Chondrocyte (in vitro differentiated cells): ENCODE measurements at places on chromosomes 6 and 20. TPM values are rescaled to one million over a fixed set of nuclear protein-coding genes. Genes with fewer than 3 reads are reported as not detected.

EDN3 gene
- total RNA-seq, result 0.55 to 0.59 TPM in 2 of 3 replicates, not detected in the other

ZFP57 gene
- total RNA-seq, result not detected in 3 replicates

FAM110A gene
- total RNA-seq, result 2.0 to 2.6 TPM (median 2.4 TPM) in 3 replicates

OOEP gene
- total RNA-seq, result not detected in 3 replicates

MUC21 gene
- total RNA-seq, result not detected in 3 replicates

DNA sequence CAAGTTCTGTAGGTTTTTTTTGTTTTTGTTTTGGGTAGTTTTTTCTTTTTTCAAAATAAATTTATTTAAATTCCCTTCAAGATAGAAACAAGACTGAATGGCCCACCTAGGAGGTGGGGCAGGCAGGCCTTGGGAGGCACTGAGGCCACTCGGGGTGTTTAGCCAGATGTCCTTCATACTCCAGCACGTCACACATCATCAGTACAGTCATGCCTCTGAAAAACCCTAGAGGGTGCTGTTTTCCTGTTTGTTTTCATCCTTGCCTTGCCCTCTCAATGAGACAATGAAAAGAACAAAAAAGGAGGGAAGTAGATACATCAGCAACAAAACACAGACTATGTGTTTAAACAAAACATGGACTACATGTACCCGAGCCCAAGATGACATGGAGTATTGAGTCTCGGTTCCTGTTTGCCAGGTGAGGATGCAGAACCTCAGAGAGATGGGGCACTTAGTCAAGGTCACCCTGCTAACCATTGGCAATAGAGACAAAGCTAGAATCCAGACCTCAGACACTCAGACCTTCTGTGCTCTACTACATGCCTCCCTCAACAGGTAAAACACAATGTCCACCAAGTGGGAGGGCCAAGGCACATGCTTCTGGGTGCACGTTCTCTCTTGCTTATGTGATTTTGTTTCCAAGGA lies 26.8 kb upstream of the CLIC5 start:
- no peaks in the 10 kb centered on the region for H3K36me3 ChIP-seq
- DNase-seq, result no peak
- no peaks in the 10 kb centered on the region for H3K27me3 ChIP-seq
- no peak overlapping the region for H3K4me3 ChIP-seq

- DNase-seq, result peak; percentile 28
- peaks cover 2% of the 10 kb centered on the region for H3K27me3 ChIP-seq
- no peak overlapping the region for H3K27ac ChIP-seq
- H3K4me3 ChIP-seq, result no peak overlapping the region
Measured at GRCh38 chr6:227812-228338, 64.4 kb upstream of the DUSP22 start.

- peaks cover 19% of the 10 kb centered on the region for H3K4me1 ChIP-seq
- no peak overlapping the region for H3K4me3 ChIP-seq
- H3K27me3 ChIP-seq, result peaks cover 45% of the 10 kb centered on the region
- H3K27ac ChIP-seq, result no peak overlapping the region
- no peak for DNase-seq
Measured at GRCh38 chr6:150146436-150146835, 3.6 kb downstream of the PPP1R14C start.
